ENCODE measurements at places on chromosomes 2 and 18.

DNA sequence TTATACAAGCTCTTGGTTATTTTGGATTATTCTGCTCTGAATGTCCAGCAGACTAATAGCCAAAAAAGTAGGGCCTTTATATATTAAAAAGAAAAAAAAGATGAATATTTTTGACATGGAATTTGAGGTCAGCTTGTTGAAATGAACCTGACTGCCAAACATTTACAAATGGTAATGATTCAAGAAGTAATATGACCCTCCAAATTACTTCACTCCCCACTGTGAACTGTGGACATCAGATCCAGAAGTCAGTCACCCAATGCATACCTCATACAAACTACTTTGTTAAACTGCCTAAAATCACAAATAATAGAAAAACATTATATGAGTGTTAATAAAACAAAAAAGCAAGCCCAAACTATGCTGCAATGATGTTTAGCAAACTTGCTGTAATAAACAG is 10.0 kb downstream of the EPG5 start:
- DNase-seq: no peak

- DNase-seq: no peak
These were observed 158.2 kb downstream of the LCLAT1 start for GRCh38 chr2:30605197-30605596.

DNA sequence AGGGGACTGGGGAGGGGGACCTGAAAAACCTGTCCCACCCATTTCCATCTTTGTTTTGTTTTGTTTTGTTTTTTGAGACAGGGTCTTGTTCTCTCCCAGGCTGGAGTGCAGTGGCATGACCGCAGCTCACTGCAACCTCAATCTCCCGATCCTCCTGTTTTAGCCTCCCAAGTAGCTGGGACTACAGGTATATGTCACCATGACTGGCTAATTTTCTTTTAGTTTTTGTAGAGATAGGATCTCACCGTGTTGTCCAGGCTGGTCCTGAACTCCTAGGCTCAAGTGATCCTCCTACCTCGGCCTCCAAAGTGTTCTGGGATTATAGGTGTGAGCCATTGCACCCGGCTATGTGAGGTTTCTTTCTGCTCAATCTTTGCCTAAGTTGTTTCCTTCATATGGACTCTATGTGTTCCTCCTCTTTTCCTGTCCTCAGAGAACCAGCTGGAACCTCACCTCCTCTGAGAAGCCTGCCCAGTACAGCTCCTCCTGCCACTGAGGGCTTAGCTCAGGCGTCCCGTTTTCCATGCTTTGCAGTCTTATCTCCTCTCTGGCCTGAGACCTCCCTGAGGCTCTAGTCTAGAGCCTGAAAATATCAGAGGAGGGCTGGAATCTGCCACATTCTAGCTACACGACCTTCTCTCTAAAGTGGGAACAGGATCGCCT is 74.8 kb downstream of the HS1BP3 start:
- DNase-seq: no peak

DNA sequence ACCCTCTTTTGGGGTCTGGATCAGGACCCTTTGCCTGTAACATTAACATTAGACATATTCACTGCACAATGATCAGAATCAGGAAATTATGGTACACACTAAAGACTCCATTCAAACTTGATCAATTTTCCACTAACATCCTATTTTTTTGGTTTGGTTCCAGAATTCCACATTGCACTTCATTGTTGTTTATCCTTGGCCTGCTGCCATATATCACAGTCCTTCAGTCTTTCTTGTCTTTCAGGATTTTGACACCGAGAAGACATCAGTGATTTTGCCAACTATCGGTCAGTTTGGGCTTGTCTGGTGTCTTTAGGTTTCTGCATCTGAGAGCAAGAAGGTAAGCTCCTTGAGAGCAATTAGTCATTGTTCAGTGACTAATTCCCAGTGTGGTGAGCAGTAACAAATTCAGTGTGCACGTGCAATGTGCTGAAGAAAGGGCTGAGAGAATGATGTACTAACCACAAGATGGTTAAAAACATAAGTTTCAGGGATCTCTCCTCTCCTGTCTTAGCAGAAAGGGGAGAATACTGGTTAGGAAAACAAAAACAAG is 23.5 kb downstream of the MARCHF4 start:
- DNase-seq: no peak

DNA sequence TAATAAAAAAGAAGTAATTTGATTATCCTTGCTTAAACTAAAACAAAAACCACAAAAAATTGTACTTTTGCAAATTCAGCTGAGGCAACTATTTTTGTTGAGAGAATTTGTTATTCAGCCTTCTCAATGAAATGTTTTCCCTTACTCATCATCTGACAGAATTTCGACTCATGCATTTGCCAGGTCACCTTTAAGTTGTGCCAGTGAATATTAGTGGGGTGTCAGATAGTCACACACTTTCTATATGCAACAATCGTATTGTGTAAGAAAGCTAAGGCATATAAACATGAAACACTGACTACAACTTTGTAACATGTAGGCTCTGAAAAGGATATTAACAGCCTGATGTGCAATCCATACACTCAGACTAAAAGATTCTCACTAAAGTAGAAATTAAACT is 1653.1 kb upstream of the SLC39A10 start:
- DNase-seq: no peak

DNA sequence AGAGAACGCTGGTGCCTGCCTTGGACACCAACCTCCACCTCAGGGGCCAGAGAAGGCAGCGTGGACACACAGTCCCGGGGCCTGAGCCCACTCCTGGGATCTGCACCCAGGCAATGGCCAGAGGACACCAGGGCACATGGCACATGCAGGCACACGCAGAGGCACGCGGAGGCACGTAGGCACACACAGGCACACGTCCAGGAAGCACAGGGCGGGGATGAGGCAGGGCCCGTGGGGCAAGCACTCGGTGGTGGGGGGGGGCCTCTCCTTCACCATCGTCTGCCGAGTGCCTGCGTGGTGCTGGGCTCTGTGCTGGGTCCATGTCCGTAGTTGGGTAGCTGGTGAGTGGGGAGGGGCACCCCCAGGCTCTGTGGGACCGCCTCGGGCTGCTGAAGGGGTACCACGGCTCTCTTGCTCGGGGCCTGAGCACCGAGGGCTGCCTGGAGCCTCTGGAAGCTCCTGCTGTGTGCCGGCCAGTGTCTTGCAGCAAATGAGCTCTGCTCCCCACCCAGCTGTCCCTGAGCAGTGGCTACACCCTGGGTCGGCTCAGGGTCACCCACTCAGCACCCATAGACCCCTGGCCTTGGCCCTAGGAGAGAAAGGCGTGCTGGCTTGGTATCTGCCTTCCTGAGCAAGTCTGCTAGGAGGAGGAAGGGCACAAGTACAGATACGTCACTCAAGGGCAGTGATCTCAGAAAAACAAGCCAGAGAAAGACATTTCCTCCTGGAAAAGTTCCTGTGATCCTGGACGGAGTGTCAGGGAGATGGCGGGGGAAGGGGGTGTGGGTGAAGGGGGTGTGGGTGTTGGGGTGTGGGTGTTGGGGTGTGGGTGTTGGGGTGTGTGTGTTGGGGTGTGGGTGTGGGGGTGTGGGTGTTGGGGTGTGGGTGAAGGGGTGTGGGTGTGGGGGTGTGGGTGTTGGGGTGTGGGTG is 26.4 kb downstream of the RTP5 start:
- DNase-seq: no peak

- no peak for DNase-seq
These were observed 43.2 kb downstream of the CCDC138 start for GRCh38 chr2:108829578-108830310.

GRCh38 chr18:6731222-6731596 is 1.7 kb downstream of the ARHGAP28 start:
- no peak for DNase-seq

GRCh38 chr2:231357048-231357447 is 38.5 kb upstream of the B3GNT7 start:
- DNase-seq: no peak

DNA sequence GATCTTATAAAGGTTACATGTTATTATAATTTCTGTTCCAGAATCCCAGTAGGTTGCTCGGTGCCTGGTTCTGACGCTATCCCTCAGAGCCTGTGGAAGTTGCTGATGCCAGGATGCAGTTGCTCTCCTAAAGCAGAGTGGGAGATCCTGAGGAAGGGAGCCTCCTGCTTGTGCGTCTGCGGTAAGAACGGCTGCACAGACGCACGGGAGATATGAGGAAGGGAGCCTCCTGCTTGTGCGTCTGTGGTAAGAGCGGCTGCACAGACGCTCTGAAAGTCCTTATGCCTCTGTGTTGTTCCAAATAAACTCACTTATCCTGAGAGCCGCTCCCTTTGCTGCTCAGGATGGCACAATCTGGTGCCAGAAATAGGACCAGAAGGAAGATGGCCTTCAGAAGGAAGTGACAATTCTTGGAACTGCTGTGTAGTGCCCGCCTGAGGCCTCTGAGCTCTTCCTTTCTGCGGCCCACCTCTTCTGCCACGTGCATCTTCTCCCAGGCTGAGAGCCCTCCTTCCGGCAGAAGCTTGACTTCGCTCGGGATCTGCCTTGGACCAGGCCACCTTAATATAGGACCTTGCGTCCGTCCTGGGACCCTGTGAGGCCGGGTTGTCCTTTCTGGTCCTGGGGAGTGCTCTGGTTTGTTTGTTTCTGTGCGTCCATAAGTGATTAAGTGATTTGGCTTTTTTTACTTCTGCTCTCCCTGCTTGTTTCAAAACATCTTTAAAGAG is 89.5 kb downstream of the RTP5 start:
- no peak for DNase-seq

DNA sequence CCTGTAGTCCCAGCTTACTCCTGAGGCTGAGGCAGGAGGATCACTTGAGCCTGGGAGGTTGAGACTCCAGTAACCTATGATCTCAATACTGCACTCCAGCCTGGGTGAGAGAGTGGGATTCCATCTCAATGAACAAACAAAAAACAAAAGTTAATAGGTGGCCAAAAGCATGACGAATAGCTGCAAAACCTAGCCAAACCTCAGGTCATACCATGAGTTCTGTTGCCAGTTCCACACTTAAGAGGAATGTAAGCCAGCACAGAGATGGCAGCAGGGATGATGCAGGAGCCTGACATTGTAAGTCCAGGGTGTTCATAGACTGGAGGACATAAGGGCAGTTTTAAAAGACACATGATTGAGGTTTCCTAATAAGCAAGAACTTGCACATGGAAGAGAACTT is 55.3 kb upstream of the RMDN2 start:
- no peak for DNase-seq

DNA sequence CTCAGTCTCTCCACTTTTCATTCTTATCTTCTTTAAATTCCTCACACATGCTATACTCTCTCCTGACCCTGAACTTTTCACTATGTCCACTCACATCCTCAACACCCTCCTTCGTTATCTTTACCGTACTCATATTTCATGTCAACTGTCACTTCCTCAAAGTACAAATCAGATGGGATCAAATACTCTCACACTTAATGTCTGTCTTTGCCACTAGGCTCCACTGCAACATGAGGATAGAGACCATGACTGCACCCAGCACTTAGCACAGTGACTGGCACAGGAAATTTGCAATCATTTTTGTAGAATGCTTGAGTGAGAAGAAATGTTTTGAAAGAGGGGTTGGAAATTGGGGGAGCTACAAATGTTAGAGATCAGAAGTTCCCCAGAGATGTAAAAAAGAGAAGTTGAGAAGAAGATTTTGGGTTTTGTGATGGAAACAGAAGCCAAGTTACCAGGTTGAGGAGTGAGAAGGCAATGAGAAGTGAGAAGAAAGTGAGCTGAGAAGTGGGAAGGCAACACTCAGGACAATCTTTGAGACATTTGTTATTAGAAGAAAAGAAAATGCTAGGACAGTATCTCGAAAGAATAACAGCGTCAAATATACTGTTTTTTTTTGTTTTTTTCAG is 87.0 kb downstream of the CCDC141 start:
- DNase-seq: no peak

- no peak for DNase-seq
These were observed 784.8 kb upstream of the ID2 start for GRCh38 chr2:7896940-7897487.

DNA sequence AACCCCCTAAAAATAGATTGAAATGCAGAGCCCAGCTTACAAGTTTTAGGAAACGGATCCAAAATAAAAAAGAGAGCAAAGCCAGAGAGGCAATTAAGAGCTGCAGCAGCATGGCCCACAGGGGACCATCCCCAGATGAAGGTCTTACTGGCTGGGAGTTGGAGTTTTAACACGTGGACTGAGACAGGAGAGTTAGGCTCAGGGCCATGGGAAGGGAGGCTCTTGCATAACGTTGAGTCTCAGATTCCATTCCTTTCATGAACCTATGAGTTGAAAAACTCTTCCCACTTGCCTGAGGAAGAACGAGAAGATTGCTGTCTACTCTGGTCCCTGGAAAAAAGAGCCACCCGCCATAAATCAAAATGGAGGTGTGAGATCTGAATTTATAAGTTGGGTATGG is 101.8 kb upstream of the NDUFV2 start:
- no peak for DNase-seq

DNA sequence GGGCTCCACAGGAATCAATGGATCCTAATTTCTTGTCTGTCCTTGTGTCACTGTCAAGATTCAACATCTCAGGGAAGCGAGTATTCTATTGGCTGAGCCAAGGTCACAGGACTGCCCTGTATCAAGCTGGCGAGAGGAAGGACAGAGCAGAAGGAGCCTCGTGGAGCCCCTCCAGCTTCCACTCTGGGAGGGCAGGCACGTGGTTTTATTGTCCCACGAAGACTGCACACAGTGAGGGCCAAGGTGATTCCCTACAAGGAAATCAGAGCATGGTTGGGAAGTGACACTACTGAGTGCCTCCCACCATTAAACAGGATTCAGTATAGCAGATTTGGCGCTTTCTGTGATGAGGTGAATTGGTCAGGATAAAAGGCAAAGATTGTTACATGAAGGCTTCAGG is 302.4 kb upstream of the CXCR4 start:
- no peak for DNase-seq

GRCh38 chr18:53864770-53865169 is 359.7 kb downstream of the MBD2 start:
- no peak for DNase-seq

GRCh38 chr2:95260028-95261023 is 13.9 kb upstream of the PROM2 start:
- DNase-seq: no peak

- no peak for DNase-seq
These were observed 105.0 kb downstream of the ACKR3 start for GRCh38 chr2:236674646-236675045.

DNA sequence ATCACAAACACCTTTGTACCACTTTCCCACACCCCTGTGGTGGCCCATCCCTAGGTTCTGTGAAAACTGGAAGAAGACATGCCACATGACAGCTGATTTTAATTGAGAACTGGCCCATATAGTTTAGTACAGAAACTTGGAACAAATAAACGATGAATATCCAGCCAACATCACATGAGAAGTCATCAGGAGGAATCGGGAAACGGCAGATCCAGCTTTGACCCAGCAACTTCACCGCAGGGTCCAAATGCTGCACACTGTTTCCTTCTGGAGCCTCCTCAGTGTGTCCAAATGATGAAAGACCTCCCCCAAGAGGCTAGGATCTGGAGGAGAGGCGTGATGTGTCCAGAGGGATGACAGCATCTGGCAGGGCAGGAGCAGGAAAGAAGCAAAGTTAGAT is 75.5 kb downstream of the COPS8 start:
- DNase-seq: no peak

- no peak for DNase-seq
These were observed 46.9 kb downstream of the SP110 start for GRCh38 chr2:230172852-230173251.

- DNase-seq: no peak
These were observed 532.7 kb upstream of the FSHR start for GRCh38 chr2:49686897-49687442.
